Thoracic aorta (tissue), 2 donors: ENCODE measurements at places on chromosomes 2 and 18.

GRCh38 chr2:220509966-220510365 lies 882.5 kb downstream of the SLC4A3 start:
- no peaks in the 10 kb centered on the region for H3K27me3 ChIP-seq
- DNase-seq, result no peak
- H3K4me3 ChIP-seq, result no peak overlapping the region
- H3K36me3 ChIP-seq, result no peaks in the 10 kb centered on the region

DNA sequence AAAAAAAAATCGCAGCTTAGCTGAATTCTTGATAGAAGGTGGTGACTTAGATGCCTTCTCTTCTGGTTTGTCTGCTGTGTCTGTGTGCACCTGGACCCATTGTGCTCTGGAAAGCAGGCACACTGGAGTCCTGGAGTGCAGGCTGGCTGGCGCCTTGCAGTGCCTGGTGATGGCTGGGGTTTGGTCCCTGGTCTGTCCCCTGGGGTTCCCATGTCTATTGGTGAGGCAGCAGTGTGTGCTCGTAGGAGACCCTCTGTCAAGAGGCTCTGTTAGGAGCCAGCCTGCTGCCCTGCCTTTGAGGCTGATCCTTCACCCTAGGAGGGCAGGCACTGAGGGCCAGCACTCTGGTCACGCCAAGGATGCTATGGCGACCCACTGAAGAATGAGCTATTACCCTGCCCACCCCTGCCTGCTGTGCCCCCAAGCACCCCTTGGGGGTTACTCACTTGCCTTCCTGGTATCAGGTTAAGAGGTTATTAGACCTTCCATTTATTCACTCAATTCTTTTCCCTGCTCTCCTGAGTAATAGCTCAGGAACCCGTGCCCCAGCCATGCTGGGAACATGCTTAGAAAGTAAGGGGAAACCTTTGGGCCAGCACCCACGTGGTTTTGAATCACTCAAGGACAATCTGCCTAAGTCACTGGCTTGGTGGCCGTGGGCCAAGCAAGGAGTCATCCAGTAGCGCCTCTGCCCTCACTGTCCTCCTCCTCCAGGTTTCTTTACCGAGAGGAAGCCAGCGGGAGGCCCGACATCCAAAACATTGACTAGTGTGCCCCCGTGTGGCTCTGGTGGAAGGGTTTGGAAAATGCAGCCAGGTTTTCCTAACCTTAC lies 284.5 kb downstream of the PRKCE start:
- H3K27ac ChIP-seq, result no peak overlapping the region
- H3K36me3 ChIP-seq, result no peaks in the 10 kb centered on the region
- DNase-seq, result peak; percentile 96
- peaks cover 11% of the 10 kb centered on the region for H3K4me1 ChIP-seq
- peak overlapping the region; percentile 4 for H3K4me3 ChIP-seq

GRCh38 chr2:149089068-149089467 lies 50.6 kb downstream of the LYPD6B start:
- DNase-seq, result no peak
- H3K36me3 ChIP-seq, result no peaks in the 10 kb centered on the region
- H3K4me1 ChIP-seq, result peaks cover 17% of the 10 kb centered on the region
- no peak overlapping the region for H3K4me3 ChIP-seq
- H3K27me3 ChIP-seq, result no peaks in the 10 kb centered on the region

DNA sequence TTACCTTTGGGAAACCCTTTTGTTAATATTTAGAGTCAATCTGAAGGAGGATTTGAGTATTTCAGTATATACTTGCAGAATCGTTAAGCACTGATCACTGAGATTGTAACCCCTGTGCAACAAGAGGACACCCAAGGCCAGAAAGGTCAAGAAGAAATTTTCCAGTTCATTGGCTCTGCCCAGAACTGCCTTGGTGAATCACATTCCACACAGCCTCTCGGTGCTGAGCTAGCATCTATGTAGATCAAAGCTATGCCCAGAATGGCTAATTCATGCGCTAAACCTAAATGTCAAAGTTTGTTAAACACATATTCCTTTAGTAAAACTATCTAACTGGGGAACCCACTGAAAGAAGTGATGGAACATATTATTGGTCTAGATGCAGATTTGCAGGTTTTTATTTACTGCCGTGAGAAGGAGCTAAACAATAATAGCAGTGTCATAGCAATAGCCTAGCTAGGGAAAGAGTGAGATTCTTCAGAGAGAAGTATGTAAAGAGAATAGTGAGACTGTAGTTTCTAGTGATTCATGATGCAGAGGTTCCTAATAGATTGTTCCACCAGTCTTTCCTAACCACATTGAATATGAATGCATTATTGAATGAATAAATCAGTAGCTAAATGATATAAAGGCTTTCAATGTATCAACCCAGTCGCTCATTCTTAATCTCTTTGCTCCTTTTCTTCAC lies 423.2 kb upstream of the CRIM1 start:
- no peaks in the 10 kb centered on the region for H3K27me3 ChIP-seq
- H3K4me3 ChIP-seq, result no peak overlapping the region
- H3K27ac ChIP-seq, result no peak overlapping the region
- no peak for DNase-seq
- no peaks in the 10 kb centered on the region for H3K36me3 ChIP-seq

- DNase-seq, result no peak
- H3K27me3 ChIP-seq, result no peaks in the 10 kb centered on the region
- H3K4me1 ChIP-seq, result peaks cover 26% of the 10 kb centered on the region
- H3K27ac ChIP-seq, result no peak overlapping the region
- no peak overlapping the region for H3K4me3 ChIP-seq
- H3K36me3 ChIP-seq, result no peaks in the 10 kb centered on the region
Observed at GRCh38 chr2:182816866-182817265, 49.6 kb downstream of the FRZB start.

GRCh38 chr2:216601632-216602409 lies 31.4 kb upstream of the IGFBP2 start:
- H3K4me3 ChIP-seq, result no peak overlapping the region
- H3K4me1 ChIP-seq, result peaks cover 13% of the 10 kb centered on the region
- H3K36me3 ChIP-seq, result no peaks in the 10 kb centered on the region
- H3K27ac ChIP-seq, result no peak overlapping the region

DNA sequence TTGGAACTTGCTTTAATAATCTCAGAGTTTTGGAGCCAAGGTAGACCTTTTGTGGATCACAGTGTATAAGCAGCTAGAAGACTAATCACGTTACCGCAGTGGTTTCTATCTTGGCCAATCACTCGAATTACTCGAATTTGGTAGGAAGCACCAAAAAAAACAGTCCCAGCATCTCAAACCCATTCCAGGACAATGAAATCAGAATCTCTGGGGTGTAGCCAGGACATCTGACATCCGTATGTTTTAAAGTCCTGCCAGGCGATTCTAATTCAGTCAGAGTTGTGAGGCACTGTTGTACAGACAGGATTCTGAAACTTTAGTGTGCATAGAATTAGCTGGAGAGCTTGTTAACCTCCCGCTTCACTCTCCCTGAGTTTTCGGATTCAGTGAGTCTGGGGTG lies 30.8 kb downstream of the GRHL1 start:
- no peaks in the 10 kb centered on the region for H3K36me3 ChIP-seq
- peaks cover 44% of the 10 kb centered on the region for H3K4me1 ChIP-seq
- H3K27ac ChIP-seq, result no peak overlapping the region
- no peak overlapping the region for H3K4me3 ChIP-seq
- no peaks in the 10 kb centered on the region for H3K27me3 ChIP-seq

GRCh38 chr2:33131749-33132148 lies 185.0 kb downstream of the LTBP1 start:
- no peak overlapping the region for H3K4me3 ChIP-seq
- peak overlapping the region; percentile 95 for H3K27ac ChIP-seq
- no peaks in the 10 kb centered on the region for H3K27me3 ChIP-seq
- no peak for DNase-seq

- no peak overlapping the region for H3K4me3 ChIP-seq
- H3K4me1 ChIP-seq, result peaks cover 27% of the 10 kb centered on the region
- H3K27ac ChIP-seq, result peak overlapping the region; percentile 54
Observed at GRCh38 chr2:127653421-127654083, 7.6 kb downstream of the GPR17 start.

DNA sequence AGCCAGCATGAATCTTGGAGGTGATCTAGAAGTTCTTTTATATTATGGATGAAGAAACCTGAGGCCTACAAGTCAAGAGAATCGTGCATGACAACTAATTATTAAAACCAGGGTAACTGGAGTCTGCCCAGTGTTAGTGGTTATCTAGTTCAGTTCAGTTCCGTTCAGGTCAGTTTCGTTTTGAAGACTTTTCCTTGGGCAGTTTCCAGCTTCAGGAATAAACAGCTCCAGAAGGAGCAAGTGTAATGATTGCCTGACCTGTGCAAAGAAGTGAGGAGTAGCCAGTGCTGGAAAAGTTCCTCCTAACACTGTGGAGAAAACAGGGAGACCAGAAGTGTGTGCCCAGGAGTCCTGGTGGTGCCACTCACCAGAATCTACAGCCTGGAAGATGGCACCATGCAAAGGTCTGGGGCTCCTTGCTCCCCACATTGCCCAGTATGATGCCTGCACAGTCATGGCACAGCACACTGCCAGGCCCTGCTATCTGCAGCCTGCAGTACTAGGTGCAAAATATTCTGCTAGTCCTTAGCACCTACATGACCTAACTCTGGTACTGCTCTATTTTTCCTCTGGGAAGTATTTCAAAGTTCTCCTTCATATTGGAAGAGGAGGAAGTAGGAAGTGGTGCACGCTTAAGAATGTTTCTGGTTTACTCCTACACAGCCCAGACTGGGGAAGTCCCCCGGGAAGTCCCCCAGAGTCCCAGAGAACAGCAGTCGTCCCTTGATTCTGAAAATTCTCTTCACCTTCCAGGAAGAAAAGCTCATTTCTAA lies 65.8 kb downstream of the SUMO1 start:
- H3K27ac ChIP-seq, result no peak overlapping the region
- no peaks in the 10 kb centered on the region for H3K4me1 ChIP-seq
- no peak overlapping the region for H3K4me3 ChIP-seq
- no peaks in the 10 kb centered on the region for H3K36me3 ChIP-seq

DNA sequence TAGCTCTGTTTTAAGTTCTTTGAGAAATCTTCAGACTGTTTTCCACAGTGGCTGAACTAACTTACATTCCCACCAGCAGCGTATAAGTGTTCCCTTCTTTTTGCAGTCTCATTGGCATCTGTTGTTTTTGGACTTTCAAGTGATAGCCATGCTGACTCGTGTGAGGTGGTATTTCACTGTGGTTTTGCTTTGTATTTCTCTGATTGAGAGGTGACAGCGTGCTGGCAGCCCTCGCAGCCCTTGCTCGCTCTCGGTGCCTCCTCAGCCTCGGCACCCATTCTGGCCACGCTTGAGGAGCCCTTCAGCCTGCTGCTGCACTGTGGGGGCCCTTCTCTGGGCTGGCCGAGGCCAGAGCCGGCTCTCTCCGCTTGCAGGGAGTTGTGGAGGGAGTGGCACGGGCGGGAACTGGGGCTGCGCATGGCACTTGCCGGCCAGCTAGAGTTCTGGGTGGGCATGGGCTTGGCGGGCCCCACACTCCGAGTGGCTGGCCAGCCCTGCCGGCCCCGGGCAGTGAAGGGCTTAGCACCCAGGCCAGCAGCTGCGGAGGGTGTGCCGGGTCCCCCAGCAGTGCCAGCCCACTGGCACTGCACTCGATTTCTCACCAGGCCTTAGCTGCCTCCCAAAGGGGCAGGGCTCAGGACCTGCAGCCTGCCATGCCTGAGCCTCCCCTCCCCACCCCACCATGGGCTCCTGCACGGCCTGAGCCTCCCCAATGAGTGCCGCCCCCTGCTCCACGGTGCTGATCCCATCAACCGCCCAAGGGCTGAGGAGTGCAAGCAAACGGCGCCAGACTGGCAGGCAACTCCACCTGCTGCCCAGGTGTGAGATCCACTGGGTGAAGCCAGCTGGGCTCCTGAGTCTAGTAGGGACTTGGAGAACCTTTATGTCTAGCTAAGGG lies 151.8 kb downstream of the IRS1 start:
- no peak overlapping the region for H3K4me3 ChIP-seq
- H3K27ac ChIP-seq, result no peak overlapping the region
- H3K36me3 ChIP-seq, result no peaks in the 10 kb centered on the region
- H3K4me1 ChIP-seq, result peaks cover 39% of the 10 kb centered on the region

GRCh38 chr2:190636361-190636760 lies 12.5 kb upstream of the NAB1 start:
- no peak for DNase-seq
- no peaks in the 10 kb centered on the region for H3K27me3 ChIP-seq
- H3K36me3 ChIP-seq, result no peaks in the 10 kb centered on the region
- peaks cover 17% of the 10 kb centered on the region for H3K4me1 ChIP-seq

DNA sequence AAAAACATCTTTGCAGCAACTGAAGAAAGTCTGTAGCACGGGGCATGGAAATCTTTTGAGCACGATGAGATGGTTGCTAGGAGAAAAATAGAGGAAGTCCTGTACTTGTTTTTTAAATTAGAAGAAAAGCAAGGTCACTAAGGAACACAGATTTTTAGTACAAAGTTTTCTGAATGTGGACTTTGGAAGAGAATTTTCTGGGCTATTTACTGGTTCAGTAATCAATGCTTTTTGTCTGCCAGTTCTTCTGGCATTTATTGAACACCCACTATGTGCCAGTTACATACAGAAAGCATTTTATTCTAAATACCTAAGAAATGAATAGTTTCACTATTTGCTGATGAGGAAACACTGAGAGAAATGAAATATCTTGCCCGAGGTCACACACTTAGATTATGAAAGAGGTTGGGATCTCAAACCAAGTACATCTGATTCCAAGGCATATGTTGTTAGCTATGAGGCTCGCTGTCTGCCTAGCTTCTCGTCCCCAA lies 15.6 kb upstream of the MAP3K20 start:
- H3K27me3 ChIP-seq, result no peaks in the 10 kb centered on the region
- H3K36me3 ChIP-seq, result no peaks in the 10 kb centered on the region
- peak overlapping the region; percentile 23 for H3K27ac ChIP-seq
- DNase-seq, result no peak
- peak overlapping the region; percentile 10 for H3K4me3 ChIP-seq

DNA sequence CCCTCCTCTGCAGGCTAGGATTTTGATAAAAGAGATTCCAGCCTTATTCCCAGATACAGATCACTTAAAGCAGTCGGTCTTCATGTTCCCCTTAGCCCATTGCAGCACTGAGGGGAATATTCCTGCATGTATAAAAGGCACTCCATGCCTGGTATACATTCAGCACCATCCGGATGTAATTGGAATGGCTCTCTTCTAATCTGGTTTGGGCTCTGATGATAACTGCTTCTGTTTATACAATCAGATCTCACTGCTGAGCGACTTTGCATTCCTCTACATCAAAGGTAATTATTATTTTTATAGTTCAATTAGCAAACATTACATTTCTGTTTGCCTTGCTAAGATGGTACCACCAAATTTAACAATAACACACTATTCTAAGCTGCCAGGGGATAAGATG lies 746.9 kb upstream of the CELF4 start:
- H3K4me1 ChIP-seq, result no peaks in the 10 kb centered on the region
- H3K4me3 ChIP-seq, result no peak overlapping the region
- no peak overlapping the region for H3K27ac ChIP-seq
- H3K27me3 ChIP-seq, result no peaks in the 10 kb centered on the region

- H3K36me3 ChIP-seq, result peaks cover 59% of the 10 kb centered on the region
- H3K4me3 ChIP-seq, result no peak overlapping the region
- no peak for DNase-seq
- H3K27ac ChIP-seq, result no peak overlapping the region
- H3K27me3 ChIP-seq, result no peaks in the 10 kb centered on the region
Observed at GRCh38 chr2:241066893-241067341, 35.2 kb downstream of the MTERF4 start.

GRCh38 chr18:3008541-3008940 lies 4.4 kb downstream of the LPIN2 start:
- H3K27me3 ChIP-seq, result no peaks in the 10 kb centered on the region
- DNase-seq, result no peak
- H3K27ac ChIP-seq, result peak overlapping the region; percentile 25
- H3K36me3 ChIP-seq, result no peaks in the 10 kb centered on the region
- no peak overlapping the region for H3K4me3 ChIP-seq
